Right hindlimb (tissue), 1 donor: ENCODE measurements at places on chromosomes 1 and 21.

- DNase-seq: no peak
Observed at GRCh38 chr1:8791819-8792218, 25.6 kb downstream of the RERE start.

DNA sequence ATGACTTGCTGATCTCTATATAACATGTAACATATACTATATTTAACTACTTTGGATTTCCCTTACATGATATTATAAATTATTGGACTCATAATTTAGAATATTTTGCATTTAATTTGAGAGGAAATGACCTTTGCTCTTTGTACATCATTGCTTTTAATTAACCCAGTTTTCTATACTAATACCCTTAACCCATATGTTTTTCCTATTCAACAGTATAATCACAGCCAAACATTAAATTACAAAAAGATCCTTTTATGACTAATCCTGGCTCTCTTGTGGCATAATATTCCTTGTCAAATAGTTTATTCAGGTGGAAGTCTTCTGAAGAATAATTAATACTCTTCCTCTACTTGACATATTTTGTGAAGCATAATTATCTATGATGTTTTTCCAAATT is 56.0 kb upstream of the GPR52 start:
- no peak for DNase-seq

DNA sequence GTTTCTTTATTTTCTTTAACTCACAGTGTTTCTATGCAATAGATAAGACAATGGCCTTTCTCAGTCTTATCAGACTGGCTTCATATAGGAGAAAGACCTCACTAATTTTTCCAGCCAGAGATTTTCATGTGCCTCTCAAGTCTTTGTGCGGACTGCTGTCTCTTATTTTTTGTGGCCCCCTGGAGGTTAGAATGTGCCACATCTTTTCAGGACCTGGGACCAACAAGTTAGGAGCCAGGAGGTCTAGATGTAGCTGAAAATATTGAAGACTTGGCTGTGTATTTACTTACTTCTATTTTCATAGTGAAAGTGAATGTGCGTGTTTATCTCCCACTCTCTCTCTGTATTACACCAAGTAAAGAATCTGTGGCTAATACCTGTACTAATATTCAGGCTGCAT is 42.1 kb upstream of the CFHR3 start:
- no peak for DNase-seq

DNA sequence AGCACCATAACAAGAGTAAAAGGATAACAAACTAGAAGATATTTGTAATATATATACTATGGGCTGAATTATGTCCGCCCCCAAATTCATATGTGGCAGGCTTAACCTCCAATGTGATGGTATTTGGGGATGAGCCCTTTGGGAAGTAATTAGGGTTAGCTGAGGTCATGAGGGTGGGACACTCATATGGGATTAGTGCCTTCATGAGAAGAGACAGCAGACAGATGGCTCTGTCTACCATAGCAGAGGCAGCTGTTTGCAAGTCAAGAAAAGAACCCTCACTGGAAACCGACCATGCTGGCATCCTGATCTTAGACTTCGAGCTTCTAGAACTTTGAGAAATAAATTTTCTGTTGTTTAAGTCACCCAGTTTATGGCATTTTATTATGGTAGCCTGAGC is 303.6 kb downstream of the LMO4 start:
- no peak for DNase-seq

- DNase-seq: no peak
Observed at GRCh38 chr1:244322181-244322580, 129.5 kb downstream of the ADSS2 start.
